ENCODE measurements at places on chromosomes 11 and 22.

DNA sequence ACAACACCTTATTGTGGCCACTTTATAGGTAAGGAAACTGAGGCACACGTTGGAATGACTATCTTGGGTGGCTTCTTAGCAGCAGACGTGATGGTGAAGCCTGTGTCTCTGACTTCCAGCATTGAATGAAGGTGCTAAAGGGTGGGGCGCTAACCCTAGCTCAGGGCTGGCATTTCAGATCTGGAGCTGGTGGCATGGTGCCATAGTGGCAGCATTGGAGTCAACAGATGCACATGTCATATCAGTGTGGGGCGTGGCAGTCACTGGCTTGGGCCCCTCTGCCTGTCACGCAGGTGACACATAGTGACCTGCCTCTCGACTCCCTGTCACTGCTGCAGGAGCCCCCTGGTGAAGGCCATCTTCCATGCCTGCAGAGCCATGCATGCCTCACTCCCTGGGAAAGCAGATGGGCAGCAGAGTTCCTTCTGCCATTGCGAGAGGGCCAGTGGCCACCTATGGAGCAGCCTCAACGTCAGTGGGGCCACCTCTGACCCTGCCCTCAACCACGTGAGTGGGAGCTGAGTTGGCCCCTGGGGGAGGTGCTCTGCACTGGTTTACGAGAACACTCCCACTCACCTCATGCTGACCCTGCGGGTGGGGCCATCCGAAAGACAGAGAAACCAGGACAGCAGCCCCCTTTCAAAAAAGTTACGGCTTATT is 14.8 kb downstream of the SHISA8 start:
- no peak for DNase-seq

DNA sequence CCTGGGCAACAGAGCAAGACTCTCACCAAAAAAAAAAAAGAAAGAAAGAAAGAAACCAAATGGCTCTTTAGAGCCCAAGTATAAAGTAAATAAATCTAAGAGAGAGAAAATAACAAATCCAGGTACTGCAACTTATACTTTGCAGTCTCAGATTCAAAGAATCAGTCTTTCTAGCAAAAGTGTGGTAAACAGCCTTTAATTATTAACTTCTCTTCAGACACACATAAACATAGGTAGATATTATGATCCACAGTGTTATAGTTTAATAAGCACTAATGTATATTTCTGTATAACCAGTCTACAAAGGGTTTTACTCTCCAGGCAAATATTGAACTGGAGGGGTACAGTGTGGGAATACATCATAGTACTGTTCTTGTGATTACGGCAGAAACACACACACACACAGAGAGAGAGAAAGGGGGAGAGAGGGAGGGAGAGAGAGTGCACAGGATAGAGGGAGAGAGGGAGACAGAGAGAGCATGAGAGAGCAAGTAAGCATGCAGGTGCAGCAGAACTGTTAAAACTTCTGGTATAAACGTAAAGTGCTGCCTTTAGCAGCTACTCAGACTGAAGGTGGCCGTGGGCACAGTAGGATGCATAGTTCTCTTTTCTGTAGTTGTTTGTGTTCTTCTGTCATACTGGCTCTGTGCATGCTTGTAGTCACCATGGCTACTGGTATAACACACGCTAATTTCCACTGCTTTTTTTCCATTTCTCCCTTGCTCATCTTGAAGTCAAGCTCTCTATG is 32.3 kb downstream of the MTMR2 start:
- no peak for DNase-seq

DNA sequence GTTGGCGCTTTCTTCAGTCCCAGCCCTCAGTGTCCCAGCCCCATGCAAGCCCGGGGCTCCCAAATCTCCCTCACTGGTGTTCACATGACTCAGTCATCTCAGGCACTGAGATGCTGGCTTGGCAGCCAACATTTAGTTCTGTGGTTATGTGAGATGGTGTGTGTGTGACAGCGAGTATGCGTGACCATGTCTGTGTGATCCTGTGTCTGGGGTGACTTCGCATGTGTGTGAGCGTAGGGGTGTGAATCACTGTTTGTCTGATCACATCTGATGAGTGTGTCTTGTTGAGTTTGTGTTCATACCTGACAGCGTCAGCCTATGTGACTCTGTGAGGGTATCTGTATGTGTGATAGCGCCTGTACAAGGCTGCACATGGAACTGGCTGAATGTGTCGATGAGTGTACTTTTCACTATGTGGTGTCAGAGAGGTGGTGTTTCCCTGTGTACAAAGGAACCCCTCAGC is 16.2 kb downstream of the CREB3L1 start:
- DNase-seq, result no peak

- no peak for DNase-seq
Measured at GRCh38 chr11:9569588-9570164, 3.8 kb upstream of the WEE1 start.

GRCh38 chr22:38465673-38466490 is 2.0 kb upstream of the KDELR3 start:
- no peak for DNase-seq

GRCh38 chr11:63670433-63671321 is 499 bp downstream of the ATL3 start:
- DNase-seq, result peak; percentile 81

DNA sequence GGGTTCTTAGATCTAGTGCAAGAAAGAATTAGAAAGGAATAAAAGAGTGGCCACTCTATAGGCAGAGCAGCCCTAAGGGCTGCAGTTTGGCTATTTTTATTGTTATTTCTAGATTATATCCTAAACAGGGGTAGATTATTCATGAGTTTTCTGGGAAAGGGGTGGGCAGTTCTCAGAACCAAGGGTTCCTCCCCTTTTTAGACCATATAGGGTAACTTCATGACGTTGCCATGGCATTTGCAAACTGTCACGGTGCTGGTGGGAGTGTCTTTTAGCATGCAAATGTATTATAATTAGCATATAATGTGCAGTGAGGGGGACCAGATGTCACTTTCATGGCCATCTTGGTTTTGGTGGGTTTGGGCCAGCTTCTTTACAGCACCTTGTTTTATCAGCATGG is 44.6 kb downstream of the METTL15 start:
- no peak for DNase-seq

DNA sequence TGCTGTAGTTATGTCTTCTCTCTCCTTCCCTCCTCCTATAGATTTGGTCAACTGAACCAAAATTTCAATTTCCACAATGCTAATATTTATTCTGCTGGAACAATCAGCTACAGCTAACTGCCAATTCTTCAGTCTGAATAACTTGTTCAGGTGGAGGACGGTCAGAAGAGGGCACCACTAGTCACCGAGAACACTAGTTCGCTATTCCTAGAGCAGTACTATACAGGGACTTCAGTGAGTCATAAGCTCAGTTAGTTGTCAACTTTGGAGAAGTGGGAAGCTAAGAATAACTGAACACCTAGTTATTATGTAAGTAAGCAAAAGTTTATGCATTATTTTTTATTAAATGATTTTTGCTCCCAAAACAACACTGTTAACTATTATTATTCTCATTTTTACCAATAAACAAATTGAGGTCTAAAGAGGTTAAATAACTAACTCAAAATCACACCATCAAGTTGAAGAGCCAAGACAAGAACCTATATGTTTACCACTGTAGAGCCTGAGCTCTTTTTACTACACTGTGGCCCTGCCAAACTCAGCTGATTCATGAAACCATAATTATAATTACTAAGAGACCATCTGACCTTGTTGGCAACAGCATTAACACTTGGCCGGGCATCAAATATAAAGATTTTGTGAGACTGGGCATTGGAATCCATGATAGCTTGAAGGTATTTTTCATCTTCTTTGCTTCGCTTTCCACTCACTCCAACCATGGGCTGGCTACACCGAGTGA is 59.0 kb downstream of the CEP57 start:
- peak; percentile 79 for DNase-seq

GRCh38 chr22:22720201-22720723 is 75.8 kb downstream of the GGTLC2 start:
- no peak for DNase-seq

DNA sequence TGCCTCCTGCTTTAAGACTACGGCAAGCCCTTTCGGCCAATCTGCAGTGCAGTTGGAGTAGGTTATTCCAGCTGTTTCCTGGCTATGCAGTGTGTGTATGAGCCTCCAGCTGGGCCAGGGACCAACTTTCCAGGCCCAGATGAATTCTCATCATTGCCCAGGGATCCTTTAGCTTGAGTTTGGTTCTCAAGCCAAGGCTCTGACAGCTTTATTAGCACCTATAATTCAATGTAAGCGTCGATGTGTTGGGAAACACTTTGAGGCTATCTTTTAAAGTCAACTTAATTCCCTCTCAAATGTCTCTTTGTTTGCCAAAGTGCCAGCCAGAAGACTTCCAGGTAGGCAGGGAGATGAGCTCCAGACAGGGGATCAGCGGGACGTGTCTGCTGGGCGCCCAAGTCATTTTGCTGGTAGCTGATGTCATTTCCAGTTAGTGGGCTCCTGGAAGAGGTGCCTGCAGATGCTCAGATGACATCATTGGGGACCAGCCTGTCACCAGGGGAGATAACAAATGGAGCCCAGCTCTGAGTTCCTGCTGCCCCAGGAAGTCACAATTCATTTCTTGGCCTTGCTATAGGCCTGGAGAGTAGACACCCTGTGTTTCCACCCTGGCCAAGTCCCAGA is 520.4 kb downstream of the SOX6 start:
- DNase-seq, result no peak
